ENCODE measurements at places on chromosomes 7 and 10.

DNA sequence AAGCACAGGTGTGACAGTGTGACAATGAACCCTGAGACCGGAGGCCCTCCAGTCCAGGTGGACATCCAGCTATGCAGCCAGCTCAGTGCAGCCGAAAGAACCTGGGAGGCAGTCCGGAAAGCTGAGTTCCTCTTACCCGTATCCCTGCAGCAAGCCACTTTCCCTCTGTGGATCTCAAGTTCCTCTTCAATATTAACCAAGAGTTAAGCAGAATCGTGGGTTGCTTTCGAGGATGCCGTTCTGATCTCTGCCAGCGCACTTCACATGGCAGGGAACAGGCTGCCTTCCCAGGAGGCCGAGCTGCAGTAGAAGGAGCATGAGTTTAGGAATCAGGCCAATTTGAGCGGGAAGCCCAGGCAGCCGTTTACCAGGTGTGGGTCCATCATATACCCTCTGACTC lies 591.6 kb downstream of the SDK1 start:
- no peak for DNase-seq

DNA sequence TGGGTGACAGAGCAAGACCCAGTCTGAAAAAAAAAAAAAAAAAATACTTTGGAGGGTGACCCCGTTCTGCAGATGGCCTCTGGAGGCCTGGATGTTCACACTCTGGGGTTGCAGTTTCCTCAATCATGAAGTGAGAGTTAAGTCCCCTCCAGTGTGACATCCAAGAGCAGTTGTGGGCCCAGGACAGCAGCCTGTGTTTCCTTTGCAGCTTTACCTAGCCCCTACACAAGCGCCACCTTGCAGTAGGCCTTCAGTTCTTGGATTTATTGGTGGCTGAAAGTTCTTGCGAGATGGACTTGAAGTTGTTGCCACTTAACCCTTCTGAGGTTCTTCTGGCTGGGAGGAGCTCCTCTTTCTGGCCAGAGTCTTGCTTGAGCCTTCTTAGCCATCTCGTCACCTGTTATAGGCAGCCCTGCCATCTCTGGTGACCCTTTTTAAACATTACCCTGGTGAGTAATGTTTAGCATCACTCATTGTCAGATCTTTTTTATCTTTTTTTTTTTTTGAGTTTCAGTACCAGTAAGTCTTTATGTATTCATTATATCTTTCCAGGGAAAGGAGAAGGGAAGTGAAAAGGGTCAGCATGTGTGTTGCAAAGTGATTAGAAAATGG lies 3.4 kb upstream of the ACTR3C start:
- DNase-seq = no peak

DNA sequence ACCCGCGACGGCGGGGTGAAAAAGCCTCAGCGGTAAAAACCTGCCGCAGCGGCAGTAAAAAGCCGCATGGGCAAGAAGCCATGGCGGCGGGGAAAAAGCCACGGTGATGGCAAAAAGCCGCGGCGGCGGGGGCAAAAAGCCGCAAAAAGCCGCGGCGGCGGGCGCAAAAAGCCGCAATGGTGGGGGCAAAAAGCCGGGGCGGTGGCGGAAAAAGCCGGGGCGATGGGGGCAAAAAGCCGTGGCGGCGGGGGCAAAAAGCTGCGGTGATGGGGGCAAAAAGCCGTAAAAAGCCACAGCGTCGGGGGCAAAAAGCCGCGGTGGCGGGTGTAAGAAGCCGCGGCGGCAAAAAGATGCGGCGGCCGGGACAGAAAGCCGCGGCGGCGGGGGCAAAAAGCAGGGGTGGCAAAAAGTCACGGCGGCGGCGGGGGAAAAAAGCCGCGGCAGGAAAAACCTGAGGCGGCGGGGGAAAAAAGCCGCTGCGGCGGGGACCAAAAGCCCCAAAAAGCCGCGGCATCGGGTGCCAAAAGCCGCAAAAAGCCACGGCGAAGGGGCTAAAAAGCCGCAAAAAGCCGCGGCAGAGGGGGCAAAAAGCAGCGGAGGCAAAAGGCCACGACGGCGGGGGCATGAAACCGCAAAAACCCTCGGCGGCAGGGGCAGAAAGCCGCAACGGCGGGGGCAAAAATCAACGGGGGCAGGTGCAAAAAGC lies 488.5 kb downstream of the ZNF33B start:
- no peak for DNase-seq

DNA sequence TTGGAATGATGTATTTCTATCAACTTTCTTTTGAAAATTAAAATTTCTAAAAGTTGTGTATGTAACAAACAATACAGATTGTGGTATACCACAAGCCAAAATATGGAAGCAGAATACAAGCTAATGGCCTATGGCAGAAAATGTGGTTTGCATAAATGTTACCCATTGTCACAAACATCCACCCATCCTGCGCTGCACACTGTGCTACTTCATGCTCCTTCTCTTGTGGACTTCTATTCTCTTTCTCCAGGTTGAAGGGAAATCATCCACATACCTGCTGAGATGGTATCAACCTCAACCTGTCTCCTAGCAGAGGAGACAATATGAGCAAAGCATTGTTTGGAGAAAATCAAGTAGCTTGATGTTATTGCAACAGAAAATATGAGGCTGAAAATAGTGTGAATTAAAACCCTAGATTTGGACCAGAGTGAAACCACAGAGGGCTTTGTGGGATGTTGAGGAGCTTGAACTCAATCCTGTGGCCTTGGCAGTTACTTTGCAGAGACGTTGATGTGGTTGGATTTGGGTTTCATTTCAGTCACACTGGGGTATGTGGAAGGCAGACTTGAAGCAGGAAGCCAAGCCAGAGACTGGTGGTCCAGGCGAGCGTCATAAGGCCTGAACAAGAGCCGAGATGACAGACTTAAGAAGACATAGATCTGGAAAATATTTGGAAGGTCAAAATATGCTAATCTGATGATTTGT lies 63.8 kb downstream of the ICA1 start:
- DNase-seq = no peak

DNA sequence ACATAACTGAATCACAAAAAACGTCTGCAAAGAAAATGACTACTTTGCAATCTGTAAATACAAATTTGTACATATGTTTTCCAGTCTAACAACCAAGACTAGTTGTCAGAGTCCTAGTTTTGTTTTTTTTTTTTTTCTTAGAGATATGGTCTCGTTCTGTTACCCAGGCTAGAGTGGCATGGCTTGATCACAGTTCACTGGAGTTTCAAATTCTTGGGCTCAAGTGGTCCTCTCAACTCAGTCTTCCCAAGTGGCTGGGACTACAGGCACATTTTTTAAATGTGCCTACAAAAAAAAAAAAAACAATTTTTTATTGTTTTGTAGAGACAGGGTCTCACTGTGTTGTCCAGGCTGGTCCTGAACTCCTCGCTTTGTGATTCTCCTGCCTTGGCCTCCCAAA lies 70.8 kb downstream of the ORC5 start:
- no peak for DNase-seq

DNA sequence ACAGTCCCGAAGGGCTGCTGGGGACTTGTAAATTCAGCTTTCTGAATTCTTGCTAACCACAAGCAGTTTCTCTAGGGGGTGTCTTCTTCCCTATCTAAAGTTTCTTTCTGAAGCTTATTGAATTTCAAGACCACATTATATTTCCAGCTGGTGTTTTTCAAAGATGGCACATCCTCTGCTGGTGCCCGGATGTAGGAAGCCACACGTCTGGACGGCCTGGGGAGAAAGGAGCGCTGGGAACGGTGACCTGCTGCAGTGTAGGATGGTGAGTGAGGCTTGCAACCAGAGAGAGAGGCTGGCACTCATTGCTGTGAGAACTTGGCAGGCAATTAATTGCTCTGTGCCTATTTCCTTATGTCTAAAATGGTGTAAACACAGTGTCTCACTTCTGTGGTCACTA lies 776.4 kb downstream of the TYW1 start:
- no peak for DNase-seq

DNA sequence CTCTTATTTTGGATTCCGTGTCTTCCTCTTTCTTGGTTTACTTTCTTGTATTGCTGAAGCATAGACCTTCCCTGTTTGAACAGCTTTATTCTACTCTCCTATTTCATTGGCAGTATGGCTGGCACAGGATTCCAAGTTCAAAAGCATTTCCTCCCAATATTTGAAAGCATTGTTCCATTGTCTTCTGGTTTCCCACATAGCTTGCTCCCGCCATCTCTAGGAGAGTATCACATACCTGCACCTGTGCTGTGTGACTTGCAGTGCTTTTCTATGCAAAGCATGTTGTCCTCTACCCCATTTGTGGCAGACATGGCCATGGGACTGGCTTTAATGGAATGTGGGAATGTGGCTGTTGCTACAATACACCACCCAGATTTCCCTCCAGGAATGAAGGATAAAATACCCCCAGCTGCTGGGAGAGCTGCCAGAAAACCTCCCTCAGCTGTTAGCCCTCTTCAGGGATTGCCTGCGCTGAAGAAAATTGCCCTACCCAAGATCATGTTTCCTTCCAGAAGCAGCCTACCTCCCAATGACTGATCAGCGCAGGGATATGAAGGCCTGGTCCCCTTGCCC lies 6.9 kb upstream of the MYOF start:
- DNase-seq = no peak

GRCh38 chr10:5987747-5988146 lies 10.4 kb upstream of the IL15RA start:
- DNase-seq = no peak

DNA sequence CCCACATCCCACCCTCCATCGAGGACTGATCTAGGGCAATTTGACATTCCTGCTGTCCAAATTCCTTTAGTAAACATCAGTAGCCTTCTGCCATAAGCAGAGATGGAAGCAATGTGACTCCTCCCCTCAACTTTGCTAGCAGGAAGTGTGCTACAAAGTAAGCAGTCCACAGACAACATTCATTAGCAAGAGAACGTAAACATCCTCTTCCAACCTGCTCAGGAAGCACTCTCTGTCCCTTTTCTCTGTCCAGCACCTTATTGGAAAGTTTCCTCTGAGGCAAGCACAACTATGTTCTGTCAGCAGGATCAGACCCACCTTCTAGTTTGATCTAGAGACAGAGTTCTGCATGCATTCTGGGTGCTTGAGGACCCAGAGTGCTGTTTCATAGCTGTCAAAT lies 48.1 kb upstream of the LRGUK start:
- DNase-seq = no peak

DNA sequence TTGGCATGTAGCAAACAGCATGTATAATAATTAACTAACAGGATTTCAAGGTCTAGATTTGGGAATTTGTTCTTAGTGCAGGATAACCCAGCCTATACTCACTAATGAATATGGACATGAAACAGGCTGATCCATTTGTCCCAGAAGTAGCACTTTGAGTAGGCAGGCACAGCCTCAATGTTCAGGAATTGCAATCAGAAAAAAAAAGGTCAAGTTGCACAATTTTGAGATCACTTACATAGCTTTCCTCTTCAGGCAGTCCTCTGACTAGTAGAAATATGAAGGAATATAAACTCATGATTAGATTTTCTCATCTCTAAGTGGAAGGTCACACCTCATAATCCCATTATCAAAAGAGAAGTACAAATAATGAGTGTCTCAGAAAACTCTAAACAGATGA lies 921.4 kb upstream of the CELF2 start:
- no peak for DNase-seq

DNA sequence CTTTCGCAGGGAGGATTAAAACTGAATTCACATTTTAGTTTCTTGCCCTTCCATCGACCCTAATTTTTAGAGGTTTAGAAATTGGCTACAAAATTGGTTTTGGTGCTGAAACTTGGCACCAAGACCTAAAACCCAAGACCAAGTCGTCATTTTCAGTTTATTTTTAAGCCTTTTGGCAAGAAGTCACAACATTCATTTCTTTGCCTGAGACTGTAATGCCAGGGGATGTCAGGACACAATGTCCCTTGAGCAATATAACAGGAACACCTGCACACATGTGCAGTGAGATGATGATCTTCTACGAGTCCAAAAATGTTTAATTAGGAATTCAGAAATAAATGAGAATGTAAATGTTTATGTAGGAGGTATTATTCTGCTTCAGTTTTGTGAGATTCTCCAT lies 335.4 kb upstream of the ANKRD30A start:
- no peak for DNase-seq

DNA sequence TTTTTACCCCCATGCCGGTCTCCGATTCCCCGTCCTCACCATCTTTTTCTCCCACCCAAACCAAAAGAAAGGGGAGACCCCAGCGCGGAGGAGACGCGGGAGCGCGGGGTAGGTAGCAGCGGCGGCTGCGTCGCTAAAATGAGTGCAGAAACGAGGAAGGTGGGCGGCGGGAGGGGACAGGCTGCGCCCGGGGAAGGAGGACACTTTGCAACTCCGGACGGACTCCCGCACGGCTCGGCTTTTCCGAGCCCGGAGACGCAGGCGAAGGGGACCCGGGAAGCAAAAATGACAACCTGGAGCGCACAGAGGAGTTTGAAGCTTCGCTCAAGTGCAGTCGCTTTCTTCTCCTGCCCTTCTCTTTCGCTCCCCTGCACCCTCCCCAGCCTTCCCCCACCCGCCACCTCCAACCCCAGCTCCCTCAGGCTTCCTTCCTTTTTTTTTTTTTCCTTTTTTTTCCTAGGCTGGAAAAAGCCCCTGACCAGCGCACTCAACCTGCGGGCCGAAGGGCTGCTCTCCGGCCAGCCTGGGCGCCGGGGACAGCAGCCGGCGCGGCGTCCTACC lies 453 bp downstream of the SFMBT2 start:
- no peak for DNase-seq

- no peak for DNase-seq
Observed at GRCh38 chr7:731440-732085, 4.5 kb upstream of the PRKAR1B start.

- DNase-seq = no peak
Observed at GRCh38 chr7:152847386-152847908, 87.9 kb downstream of the ACTR3B start.

DNA sequence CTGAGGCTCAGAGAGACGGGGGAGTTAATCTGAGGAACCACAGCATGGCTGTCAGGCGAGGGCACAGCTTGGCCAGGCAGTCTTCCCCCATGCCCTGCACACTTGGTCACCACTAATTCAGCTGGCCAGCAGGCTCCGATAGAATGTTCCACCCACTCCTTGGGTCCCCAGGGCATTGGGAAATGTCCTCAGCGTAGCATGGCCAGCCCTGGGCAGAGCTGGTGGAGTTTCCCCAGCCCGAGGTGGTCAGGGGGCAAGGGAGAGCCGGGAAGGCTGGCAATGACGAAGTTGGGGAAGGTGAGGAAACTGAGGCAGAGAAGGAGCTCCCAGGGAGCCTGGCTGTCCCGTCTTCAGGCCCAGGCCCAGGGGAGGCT lies 12.1 kb upstream of the GRIFIN start:
- DNase-seq = no peak

Data from progenitor cell of endocrine pancreas (in vitro differentiated cells).